ENCODE measurements at places on chromosomes 4 and X.

GRCh38 chrX:33273535-33273934 is 62.2 kb upstream of the DMD start:
- DNase-seq, result no peak

DNA sequence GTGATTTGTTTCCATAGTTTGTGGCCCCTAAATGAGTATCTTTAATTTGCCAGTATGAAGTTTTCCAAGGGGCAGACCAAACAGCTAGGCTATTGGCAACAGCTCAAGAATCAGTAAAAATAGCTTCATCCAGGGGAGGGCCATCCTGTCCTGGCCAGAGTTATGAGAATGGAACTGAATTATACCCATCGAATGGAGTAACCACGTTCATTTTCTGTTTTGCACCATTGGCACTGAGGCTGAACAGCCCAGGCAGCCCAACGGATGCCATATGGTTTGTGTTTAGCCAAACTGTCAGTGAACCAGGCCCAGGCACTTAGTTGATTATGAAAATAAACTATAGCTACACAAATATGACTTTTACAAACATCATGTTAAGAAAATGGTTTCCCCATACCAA is 17.7 kb upstream of the ASB5 start:
- no peak for DNase-seq

DNA sequence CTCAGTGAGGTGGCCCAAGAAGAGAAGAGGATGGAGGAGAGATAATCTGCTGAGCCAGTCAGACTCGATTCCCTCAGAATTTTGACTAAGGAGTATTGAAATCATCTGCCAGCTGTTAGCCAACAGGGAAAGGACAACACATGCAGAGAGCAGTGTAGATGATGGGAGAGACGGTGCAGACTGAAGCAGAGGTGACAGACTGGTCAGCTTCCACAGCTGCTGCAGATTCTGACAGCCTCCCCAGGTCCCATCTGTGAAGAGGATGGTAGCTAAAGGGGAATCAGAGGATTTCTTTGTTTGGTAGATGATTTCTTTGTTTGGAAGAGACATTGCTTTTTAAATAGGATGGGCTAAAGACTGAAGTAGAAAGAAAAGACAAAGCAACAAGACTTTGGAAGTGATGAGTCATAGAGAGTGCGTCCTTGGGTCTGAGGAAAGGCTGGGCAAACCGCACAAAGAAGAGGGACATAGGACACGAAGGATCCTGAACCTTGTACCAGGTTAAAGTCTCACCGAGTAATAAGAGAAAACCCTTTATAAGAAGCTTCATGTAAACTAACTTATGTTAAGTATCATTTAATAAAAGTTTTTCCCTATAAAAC is 27.6 kb downstream of the INTU start:
- no peak for DNase-seq

DNA sequence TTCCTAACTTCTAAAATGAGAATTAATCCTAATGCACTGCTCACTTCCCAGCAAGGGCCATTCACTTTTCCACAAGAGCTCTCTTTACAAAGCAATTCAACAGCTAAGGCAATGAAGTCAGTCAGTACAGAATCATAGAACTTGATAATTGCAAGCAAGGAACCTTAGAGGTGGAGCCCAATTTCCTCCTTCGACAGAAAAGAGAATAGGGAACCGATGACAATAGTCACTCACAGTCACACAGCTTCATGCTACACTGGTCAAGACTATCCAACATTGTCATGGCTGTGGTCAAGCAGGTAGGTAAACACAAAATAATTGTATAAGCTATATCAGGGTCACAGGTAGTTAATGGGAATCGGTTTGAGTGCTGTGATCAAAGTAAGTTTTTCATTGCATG is 90.0 kb downstream of the ELOVL6 start:
- DNase-seq, result no peak

- no peak for DNase-seq
Observed at GRCh38 chrX:122092360-122092759, 1045.0 kb downstream of the GLUD2 start.

DNA sequence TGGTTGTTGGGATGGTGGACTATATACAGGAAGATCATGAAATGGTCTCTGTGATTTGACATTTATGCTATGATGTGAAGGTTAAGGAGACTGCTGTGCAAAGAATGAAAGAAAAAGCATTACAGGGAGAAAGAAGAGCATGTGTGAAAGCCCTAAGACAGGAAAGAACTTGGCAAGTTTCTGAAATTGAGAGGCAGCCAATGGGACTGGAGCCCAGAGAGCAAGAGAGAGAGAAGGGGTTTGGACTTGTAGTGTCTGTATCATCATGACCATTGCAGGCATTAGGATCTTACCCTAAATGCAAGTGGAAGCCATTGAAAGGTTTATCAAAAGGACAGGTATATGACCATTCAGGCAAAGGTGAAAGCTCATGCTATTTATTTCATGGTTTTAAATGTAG is 147.1 kb downstream of the NAA11 start:
- peak; percentile 74 for DNase-seq

GRCh38 chr4:97016186-97016907 is 1126.9 kb downstream of the STPG2 start:
- DNase-seq, result peak; percentile 80

DNA sequence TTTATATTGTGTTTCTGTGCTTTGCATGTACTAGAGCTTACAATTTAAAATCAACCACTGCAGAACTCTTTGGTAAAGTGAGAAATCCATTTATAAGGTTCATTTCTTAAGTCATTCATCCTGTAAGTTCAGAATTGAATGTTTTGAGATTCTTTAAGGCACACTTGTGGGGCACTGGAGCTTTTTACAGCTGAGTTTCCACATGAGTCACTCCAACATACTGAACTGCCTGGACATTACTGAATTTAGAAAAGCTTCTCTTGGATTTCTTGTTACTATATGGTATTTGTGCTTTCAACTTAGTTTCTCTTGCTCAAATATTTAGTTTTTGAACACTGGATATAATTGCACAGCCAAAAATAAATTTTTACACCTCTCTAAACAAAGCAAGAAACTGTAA is 226.3 kb downstream of the PACRGL start:
- no peak for DNase-seq

- DNase-seq, result no peak
Observed at GRCh38 chr4:168619266-168619631, 122.4 kb downstream of the PALLD start.

- DNase-seq, result no peak
Observed at GRCh38 chr4:41719417-41719816, 29.1 kb downstream of the PHOX2B start.

DNA sequence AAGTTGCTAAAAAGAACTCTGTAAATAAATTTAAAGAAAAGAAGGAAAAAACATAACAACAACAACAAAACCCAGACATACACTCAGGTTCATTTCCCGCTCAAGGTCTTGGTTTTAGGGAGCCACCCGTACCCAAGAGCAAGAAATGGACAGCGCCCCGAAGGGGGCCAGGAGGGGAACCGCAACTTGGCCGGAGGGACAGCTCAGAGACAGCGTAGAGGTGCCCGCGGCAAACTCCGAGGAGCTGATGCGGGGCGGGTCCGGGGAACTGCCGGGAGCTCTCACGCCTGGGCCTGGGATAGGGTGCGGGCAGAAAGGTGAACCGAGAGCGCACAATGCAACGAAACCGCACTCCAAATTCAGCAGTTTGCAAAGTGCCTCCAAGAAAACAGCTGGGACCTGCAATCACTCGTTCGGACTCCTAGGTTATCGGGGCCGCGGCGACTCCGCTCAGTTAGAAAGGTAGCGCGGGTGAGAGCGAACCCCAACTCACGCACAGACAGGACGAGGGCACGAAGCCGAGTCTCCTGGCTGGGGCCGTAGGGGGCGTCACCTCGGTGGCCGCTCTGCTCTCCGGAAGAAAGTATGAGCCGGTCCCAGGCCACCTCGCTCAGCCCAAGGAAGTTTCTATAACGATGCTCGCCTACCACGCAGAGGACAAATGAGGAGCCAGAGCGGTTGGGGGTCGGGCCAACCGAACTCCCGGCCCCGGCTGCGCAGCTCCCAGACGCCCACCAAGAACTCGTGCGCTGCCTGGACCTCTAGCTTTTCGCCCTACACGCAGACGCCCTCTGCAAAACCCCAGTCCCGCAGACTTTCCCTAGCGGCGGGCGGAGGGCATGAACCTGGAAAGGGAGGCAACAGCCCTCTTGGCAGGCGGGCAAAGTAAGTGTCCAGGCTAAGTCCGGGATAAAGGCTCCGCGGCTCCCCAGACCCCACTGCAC is 1.4 kb downstream of the NDNF start:
- no peak for DNase-seq

GRCh38 chr4:6568689-6569332 is 6.2 kb upstream of the MAN2B2 start:
- no peak for DNase-seq

- DNase-seq, result no peak
Observed at GRCh38 chr4:156870131-156870530, 101.5 kb downstream of the PDGFC start.

DNA sequence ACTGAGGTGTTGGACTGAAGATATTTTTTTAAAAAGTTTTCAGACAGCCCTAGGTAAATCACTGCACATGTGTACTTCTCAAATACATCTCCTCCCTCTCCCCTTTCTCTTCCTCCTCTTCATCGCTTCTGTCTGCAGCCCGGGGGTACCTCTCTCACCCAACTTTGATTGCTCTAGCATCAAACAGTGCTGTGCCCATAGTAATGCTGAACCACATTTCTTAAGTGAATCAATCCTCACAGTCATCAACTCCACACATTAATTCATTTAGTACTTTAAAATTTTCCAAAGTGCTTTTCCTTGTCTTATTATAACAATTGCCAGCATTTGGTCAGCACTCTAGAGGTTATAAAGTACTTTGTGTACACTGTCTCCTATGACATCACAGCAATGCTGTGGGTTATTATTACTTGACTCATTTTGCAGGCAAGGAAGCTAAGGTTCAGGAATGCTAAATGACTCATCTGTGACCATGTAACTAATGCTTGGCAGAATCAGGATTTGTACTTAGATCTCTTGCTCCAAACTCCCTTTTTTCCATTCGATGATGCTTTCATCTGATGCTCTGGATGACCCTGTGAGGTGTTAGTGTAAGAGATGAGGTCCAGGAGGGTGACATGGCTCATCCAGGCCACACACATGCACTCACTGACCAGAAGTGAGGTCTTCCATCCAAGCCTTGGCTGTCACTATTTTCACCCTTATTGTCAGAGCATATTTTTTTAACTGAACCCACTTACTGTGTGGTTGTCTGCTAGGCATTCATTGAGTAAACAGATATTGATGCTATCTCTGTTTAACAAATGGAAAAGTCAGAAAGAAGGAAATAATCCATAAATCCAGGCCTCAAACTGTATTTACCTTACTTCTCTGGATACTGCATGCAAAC is 58.8 kb downstream of the RHOH start:
- DNase-seq, result no peak

- no peak for DNase-seq
Observed at GRCh38 chr4:51825341-51825740, 17.6 kb upstream of the DCUN1D4 start.

- no peak for DNase-seq
Observed at GRCh38 chr4:5137927-5138326, 86.6 kb downstream of the STK32B start.

DNA sequence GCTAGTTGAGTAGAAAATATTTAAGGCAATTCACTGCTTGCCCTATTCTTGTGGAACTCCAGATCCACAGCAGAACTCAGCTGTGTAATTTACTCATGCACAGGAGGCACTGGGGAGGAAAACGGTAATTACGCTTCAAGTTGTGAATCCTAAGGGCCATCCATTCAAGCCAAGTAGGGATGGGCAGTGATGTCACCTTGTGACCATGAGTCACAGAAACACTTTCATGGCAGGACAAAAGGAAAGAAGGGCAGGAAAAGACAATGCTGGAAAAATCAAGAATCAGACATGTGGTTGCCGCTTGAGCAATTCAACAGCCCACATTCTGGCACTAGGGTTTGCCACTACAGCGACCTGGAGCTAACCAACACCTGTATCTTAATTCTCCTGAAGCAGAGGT is 1.4 kb downstream of the PAQR3 start:
- no peak for DNase-seq

- no peak for DNase-seq
Observed at GRCh38 chr4:146333187-146333894, 119.0 kb downstream of the REELD1 start.

- no peak for DNase-seq
Observed at GRCh38 chr4:99961711-99962110, 11.6 kb upstream of the H2AZ1 start.

DNA sequence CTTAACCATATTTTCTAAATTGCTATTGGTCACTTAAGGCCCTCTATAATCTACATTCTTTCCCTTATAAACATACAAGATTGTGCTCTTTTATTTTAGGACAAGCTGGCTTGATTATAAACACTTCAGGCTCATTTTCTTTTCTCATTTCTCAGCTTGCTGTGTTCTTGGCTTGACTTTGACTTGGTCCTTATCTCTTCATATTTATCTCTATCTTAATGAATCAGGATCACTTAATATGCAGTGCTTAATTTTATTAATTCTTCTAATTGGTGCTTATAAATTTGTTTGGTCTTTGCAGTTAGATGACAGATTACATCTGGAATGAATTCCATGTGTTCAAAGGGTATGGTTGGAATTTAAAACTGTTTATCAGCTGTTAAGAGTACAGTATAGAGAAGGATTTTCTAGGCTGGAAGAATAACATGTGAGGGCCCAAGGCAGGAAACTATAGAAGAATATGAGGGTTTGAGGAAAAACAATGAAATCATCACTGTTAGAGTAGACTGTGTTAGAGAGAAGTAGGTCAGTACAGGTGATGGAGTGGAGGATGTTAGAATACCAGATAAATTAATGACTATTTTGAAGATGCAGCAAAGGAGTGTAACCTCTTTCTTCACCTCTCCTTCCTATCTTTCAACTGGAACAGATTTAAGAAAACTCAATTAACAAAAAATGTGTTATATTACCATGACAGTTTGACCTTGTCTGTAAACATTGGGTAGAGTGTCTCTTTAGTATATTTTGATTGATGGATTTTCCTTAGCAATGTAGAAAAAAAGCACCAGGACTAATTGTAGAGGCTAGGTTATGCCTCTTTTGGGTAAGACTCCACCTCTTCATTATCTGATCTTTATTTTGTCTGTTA is 169.6 kb downstream of the RAPGEF2 start:
- no peak for DNase-seq

GRCh38 chrX:147884958-147885357 is 26.8 kb upstream of the FMR1 start:
- no peak for DNase-seq

- no peak for DNase-seq
Observed at GRCh38 chr4:89497517-89498308, 190.1 kb upstream of the GPRIN3 start.
